Cerebellar nuclear complex (tissue), 1 donor: ENCODE measurements at places on chromosomes 16 and 17.

DNA sequence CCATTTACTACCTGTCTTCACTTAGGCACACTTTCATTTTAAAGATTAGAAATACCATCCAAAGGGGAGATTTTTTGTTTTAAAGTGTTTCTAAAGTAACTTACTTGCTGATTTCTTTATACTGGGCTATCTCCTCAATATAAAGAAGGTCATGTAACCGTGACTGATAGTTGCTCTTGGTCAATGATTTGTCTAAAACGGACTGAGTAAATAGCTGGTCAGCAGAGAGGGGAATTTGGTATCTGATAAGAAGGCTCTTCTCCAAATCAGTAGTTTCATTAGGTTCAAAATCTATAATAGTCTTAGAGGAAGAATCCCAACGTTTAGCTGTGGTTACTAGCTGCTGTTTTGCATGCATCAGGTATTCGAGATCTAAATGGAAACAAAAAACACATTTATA, 66.4 kb downstream of the HELZ start:
- no peak for DNase-seq

DNA sequence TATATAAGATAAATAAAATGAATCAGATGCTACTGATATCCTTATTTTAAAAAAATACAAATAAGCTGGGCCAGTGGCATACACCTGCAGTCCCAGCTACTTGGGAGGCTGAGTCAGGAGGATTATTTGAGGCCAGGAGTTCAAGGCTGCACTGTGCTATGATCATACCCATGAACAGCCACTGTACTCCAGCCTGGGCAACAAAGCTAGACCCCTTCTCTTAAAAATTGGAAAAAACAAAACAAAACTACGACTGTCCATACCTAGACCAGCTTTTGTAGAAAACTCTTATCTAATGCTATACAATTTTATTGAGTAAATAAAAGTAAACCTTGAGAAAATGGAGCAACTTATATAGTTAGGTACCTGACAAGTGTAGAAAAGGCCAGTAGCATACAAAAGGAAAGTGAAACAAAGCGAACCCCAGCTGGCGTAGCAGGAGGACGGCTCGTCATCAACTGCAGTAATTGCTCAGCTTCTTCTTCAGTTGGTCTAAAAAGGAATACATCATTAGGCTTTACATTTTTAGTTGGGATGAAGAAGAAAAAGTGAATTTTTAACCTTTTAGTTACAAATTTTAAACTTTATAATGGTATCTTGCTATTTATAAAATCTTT, 23.6 kb downstream of the INTS2 start:
- no peak for DNase-seq

- DNase-seq, result no peak
These were observed 157.7 kb upstream of the RPL38 start for GRCh38 chr17:74045608-74046280.

GRCh38 chr16:51640196-51640595, 489.1 kb upstream of the SALL1 start:
- DNase-seq, result no peak

DNA sequence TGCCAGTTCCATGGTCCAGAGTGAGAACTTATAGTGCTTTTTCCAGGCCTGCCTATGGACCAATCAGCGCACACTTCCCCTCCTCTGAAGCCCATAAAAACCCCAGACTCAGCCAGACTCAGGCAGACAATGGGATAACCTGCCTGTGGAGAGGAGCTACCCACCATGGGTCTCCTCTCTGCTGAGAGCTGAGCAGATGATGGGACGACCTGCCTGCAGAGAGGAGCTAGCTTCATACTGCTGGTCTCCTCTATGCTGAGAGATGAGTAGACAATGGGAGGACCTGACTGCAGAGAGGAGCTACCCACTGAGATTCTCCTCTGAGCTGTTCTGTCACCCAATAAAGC, 144.7 kb downstream of the MYO1D start:
- DNase-seq, result no peak

GRCh38 chr16:79825002-79825401, 224.5 kb upstream of the MAF start:
- DNase-seq, result no peak

GRCh38 chr17:32935726-32936125, 7.8 kb downstream of the TMEM98 start:
- no peak for DNase-seq

DNA sequence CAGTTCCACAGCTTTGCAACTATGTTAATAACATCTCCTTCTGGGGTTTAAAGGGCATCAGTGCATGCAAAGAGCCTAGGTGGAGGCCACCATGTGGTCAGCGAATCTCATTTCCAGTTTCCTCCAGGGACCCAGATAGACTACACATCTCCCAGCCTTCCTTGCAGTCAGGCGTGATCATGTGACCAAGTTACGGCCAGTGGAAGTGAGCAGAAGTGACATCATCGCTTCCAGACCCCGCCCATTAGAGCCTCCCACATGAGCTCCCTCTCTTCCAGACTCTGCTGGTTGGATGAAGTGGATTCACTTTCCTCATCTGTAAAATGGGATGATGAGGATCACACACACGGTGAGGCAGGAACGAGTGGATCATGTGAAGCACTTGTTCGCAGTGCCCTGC, 27.4 kb upstream of the KDM8 start:
- DNase-seq, result no peak

- no peak for DNase-seq
These were observed 15.4 kb downstream of the CYBC1 start for GRCh38 chr17:82435103-82435502.

DNA sequence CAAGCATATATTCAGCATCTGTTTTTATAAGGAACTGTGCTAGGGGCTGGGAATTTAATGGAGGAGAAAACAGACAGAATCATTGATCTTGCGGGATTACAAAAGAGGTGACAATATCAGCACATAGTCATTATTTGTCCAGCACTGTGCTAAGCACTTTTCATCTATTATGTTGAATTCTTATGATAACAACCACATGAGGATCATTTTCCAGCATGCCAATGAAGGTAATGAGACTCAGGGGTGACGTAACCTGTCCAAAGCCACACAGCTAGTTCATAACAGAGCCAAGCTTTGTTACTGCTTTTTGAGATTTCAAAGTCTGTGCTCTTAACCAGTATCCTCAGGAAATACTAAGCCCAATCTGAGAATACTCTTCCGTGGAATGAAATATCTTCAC, 503.3 kb downstream of the CDH13 start:
- DNase-seq, result no peak

DNA sequence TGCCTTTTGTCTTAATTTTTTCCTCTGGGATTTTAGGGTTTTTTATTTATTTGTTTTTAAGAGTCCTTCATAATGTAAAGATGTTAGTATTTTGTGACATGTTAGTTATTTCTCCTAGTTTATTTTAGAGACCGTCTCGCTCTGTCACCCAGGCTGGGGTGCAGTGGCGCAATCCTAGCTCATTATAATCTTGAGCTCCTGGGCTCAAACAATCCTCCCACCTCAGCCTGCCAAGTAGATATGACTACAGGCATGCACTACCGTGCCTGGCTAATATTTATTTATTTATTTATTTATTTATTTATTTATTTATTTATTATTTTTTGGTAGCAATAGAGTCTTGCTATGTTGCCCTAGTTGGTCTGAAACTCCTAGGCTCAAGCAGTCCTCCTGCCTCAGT, 37.4 kb upstream of the ARHGAP17 start:
- no peak for DNase-seq

- no peak for DNase-seq
These were observed 51.7 kb upstream of the SEC14L1 start for GRCh38 chr17:77089124-77089490.

GRCh38 chr16:30760577-30761426, 1.1 kb downstream of the CFAP119 start:
- no peak for DNase-seq

GRCh38 chr17:4956493-4957061, 5.7 kb downstream of the ENO3 start:
- no peak for DNase-seq

DNA sequence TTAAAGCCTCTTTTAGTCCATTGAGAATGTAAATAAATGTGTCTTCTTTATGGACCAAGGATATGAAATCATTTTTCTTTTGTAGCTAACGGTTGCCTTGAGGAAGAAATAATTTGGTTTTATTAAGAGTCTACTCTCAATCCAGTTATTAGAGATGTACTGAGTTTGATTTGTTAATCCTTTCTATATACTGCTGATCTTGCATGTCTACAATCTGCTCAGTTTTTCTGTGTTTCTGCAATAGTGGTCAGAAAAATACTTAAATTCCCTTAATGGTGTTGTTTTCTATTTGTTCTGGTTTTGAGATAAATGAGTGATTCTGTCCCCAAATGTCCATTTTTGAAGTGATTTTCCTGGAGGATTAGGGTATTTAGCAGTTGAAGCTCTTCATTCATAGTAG, 54.9 kb downstream of the CYLD start:
- DNase-seq, result no peak

GRCh38 chr17:81867170-81867990, 3.8 kb downstream of the ARHGDIA start:
- no peak for DNase-seq

GRCh38 chr17:17762744-17763105, 74.1 kb downstream of the SREBF1 start:
- no peak for DNase-seq

DNA sequence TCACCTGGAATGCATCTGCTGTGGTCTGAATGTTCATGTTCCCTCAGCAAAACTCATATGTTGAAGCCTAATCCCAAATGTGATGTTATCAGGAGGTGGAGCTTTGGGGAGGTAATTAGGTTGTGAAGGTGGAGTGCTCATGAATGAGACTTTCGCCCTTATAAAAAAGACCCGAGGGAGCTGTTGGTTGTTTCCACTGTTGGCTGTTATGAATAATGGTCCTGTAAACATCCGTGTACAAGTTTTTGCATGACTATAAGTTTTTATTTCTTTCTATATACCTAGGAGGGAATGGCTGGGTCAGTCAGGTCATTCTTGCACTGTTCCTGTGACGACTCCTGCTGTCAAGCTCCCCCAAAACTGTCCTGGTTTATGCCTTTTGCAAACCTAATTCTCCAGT, 9.6 kb upstream of the CHP2 start:
- no peak for DNase-seq

DNA sequence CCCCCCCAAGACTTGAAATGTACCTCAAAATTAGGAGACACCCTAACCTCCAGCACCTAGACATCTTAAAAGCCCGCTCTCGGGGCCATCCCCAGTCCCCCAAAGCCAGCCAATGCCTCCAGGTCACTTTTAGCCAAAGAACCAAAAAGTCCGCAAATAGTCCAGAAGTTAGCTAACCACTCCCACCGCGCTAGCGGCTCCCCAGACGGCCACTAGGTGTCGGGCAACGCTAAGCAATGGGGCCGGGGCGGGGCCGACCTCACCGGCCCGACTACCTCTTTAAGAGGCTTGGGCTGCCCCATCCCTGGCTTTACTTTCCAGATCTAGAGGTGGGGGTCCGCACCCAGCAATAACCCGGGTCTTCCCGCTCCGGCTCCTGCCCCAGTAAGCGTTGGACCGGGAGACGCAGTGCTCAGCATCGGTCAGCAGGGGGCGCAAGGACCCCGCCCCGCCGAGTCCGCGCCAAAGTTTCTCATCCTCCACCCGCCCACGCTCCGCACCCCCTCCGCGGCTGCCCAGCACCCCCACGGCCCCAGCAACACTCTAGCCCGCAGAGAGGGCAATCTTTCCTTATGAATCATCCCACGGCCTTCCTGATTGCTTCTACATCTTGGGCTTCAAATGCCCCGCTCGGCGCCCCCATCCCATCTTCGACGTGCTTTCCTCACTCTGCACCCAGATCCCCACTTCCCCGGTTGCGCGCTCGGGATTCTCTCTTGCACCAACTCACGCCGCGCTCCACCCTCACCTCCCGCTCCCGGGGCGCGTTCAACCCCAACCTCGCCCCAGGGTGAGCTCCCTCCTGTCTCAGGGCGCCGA, 765 bp downstream of the COL1A1 start:
- DNase-seq, result no peak
